ENCODE measurements at places on chromosomes 3 and 15. TPM values are rescaled to one million over a fixed set of nuclear protein-coding genes. Genes with fewer than 3 reads are reported as not detected.

The AMOTL2 gene
- 83.5 TPM for total RNA-seq

The EPHB1 gene
- 3.2 TPM for total RNA-seq

DNA sequence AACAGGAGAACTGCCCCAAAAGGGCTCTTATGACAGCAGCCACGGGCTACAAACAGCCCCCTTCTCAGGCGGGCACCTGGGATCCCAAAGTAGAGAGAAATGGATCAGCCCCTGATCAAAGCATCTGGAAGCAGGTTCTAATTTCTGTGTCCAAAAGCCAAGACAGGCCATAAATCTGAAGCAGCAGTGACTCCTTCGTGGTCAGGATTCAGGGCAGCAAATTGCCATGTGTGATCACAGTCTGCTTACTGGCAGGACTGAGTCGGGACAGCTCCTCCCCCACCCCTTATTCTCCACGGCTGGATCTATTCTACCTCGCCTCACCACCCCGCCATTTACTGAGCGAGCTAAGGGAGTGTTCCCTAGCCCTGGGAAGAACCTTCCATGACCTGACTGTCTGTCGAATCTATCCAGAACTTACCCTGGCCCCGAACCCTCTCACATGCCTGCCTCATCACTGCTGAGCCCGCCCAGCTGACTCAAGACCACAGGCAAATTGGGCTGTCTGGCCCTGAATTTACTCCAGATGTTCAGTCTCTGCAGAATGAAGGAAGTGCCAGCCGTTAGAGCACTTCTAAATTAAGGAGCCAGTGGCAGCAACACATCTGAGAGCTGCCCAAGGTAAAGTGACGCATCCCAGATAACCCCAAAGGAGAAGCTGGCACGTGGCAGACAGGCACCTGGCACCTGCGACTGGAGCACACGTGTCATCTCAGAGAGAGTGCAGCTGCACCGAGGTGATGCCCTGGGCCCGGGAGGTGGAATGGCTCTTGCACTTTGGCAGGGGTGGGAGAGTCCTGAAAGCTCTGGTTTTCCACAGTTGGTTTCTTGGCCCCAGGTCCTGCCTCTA lies 1.3 kb downstream of the LRRC15 start:
- peak; percentile 37 for DNase-seq

DNA sequence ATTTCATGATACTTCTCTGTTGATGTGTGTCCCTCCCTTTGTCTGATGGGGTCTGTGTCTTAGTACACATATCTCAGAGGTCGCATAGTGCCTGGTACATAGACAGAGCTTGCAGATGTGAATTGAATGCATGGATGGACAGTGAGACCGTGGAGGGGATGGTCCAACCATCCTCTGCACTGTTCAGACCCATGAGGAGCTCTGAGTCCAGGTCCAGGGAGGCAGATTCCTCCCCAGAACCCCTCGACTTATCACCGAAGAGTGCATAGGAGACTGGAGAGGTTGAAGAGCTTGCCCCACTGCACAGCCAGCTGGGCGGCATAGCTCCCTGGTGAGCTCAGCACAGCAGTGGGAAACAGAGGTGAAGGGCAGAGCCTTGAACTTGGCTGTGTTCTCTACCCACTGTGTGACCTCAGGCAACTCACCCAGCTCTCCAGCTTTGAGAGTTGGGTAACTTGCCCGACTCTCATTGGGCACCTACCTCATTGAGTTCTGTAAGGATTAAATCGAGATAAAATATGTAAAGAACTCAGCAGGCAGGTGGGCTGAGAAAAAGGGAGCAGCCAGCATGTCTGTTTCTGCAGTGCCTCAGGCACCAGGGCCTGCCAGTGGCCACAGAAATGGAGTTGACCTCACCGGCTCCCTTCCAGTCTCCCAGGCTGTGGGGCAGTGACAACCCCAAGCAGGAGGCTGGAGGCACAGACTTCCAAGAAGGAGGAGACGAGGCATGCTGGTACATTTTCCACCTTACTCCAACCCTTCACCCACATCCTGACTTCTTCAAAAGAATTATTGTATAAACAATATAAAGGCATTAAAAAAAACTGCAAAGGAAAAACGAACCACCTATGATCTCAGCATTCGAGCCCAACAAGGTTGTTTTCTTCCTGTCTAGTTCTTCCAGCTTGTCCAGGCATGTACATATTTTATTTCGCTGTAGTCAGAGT lies 54.1 kb upstream of the TFRC start:
- DNase-seq: no peak

DNA sequence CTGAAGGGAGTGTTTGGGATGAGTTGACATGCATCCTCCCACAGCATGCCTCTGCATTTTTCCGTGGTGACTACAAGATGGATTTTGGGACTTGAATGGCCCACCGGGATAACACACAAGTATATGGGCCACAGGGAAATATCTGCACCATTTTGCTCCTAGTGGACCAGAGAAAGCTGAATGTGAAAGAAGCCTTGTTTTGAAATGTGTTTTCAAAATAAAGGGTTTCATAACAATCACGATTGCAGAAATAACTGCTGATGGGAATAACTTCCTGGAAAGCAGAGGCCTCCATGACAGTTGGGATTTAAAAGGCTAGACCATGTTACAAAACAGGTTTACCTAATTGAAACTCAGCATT lies 77.5 kb upstream of the PRR23C start:
- no peak for DNase-seq

- DNase-seq: peak; percentile 24
These were observed 10.3 kb downstream of the USF3 start for GRCh38 chr3:113685956-113686721.

Data from kidney (tissue), 22 donors.